ENCODE measurements at places on chromosomes 16 and 17.

DNA sequence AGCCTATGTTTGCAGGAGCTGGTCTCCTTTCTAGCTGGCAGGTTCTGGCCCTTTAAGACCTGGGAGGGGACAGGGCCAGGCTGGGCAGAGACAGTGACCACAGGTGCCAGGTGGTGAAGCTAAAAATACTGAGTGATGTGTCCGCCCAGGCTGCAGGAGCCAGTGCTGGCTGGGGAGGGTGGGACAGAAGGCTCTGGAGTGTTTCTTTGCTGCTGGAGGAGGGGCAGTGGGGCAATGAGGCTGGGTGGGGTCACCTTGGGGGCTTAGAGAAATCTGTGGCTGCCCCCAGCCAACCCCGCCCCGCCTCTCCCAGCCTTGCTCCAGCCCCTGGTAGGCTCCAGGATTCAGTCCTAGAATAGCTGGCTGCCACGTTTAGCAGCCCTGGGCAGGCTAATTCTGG lies 30.4 kb upstream of the SBK1 start:
- no peak for DNase-seq

DNA sequence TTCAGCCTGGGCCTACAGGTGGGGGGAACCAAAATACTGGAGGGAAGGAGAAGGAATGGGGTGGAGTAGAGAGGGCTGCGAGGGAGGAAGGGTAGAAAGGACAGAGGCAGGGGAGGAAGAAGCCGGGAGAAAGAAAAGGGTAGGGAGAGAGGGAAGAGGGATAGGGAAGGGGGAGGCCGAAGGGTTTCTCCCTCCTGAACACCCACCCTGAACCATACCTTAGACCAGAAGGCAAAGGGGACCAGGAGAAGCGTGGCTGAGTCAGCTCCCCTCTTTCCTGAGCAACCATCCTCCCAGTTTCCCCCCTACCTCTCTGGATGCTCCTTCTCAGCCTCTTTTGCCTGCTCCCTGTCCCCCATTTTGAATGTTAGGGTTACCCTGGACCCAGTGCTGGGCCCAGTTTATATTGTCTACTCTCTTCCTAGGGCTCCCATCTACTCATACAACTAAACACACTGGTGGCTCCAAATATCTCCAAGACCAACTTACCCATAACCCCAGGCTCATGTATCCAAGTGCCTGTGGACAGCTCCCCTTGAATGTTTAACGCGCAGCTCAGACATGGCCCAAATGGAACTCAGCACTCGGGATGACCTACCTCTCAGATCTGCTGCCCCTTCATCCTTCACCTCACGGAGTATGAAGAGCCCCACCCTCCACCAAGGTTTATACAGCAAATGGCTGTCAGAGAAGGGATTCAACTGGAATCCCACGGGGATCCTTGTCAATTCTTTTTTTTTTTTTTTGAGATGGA lies 7.8 kb downstream of the TSPOAP1 start:
- no peak for DNase-seq

GRCh38 chr16:30472328-30472942 lies at the start of gene ITGAL:
TSS of gene ITGAL (plus strand) at chr16:30472742. CDS start at chr16:30472838, 96 bp downstream.
- DNase-seq: peak; percentile 83

DNA sequence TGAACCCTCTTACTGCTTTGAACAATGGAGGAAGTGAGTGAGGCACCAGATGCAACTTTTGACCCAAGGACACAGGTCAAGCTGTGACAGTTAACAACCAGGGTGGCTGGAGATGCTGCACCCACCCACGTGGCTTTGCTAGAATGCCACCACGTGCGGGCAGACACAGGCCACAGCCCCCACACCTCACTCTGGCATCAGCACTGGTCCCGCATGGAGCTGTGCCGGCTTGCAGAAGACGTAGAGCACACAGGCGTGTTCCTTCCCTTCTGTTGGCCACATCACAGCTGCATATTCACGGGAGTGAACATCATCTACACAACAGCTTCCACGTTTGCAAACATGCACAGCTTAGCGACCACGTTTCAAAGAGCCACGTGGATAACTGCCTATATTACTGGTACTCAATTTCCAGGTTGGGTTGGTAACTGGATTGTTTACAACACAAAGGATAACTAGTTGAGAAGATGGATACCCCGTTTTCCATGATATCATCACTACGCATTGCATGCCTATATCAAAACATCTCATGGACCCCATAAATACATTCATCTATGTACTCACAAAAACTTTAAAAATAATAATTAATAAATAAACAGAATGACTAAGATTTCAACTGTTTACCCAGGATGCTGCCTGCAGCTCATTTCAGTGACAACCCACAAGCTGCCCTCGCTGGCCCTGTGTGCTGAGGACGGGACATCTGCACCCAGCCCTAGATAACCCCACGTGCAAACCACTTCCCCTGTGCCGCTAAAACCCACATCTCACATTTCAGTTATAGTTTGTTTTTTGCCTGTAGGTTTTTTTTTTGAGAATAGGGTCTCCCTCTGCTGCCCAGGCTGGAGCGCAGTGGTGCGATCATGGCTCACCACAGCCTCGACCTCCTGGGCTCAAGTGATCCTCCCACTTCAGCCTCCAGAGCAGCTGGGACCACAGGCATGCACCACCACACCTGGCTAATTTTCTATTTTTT lies 132.0 kb downstream of the ANKRD11 start:
- DNase-seq: peak; percentile 35

DNA sequence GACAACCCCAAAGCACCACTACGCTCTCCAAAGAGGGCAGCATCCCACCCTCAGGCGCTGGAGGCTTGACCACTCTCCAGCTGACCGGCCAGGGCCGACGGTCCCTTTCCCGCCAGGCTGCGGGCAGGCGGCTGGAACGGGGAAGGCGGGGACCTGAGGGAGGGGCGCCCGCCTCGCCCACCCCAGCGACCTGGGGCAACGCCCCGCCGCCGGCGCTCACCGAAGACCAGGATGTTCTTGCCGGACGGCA lies 431 bp downstream of the DYNC1LI2 start:
- no peak for DNase-seq

GRCh38 chr17:81237591-81238489 lies 1.0 kb downstream of the TEPSIN start:
- DNase-seq: no peak

DNA sequence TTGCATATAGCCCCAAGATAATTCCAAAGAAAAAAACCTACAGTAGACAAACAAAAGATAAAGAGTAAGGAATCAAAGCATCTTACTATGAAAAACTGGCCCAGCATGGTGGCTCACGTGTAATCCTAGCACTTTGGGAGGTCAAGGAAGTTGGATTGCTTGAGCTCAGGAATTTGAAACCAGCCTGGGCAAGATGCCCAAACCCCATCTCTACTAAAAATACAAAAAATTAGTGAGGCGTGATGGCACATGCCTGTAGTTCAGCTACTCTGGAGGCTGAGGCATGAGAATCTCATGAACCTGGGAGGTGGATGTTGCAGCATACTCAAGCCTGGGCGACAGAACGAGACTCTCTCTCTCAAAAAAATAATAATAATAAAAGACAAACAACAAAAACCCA lies 764.7 kb upstream of the KIF2B start:
- no peak for DNase-seq

DNA sequence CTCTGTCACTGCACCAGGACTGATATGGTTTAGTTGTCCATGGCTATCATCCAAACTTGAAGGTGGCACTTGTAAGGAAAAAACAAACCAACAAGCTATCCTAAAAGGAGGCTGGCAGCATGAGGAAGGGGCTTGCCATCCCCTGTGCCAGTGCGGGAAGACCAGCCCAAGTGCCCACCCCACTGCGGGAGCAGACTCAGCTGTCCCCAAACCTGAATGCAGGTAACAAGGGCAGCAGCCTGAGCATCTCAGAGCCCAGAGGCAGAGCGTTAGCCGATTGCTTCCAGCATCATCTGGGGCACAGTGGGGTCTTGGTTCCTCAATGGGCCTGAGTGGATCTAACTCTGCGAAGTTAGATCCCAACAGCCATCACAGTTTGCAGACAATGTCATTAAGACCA lies 29.2 kb upstream of the C16orf78 start:
- no peak for DNase-seq

DNA sequence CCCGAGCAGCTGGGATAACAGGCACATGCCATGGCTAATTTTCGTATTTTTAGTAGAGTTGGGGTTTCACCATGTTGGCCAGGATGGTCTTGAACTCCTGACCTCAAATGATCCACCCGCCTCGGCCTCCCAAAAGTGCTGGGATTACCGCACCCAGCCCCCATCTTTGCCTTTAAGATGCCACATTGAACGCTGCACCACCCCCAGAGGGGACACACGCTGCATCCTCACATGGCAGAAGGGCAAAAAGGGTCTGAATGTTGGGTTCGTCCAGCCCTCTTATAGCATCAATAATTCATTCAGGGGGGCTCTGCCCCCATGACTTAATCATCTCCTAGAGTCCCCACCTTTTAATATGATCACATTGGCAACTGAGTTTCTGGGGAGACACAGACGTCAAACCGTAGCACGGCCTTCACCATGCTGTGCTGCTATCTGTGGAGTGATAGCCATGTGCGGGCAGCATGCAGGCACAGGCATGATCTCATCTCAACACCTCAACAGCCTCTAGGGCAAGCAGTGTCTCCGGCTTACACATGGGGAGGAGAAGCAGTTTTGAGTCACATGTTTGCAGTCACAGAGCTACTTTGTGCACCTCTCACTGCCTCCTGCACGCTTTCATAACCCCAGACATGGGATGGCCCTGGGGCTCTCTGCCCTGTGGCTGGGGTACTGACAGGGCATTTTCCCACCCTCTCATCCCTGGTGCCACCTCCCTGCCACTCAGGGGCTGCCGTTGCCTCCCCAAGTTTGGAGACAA lies 30.0 kb downstream of the IL21R start:
- DNase-seq: no peak

DNA sequence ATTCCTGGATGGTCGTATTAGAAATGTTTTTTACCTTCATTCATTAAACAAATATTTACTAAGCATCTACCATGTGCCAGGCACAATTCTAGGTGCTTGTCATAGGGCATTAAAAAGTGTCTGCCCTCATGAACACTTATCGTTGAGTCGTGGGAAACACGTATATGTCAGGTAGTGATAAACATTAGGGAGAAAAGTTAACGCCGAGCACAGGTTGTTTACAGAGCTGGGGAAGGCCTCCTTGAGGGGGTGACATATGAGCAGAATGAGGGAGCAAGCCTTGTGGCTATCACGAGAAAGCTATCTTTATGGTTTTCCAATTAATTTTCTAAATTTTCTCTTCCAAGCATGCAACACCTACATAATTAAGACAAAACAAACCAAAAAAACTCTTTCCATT lies 985 bp upstream of the ZNF213 start:
- no peak for DNase-seq

All from CD4-positive, alpha-beta T cell treated with Interferon gamma for 1 hour (primary cell).